Left lung (tissue), 14 donors: ENCODE measurements at places on chromosomes 2 and 18. TPM values are rescaled to one million over a fixed set of nuclear protein-coding genes. Genes with fewer than 3 reads are reported as not detected.

The TIMM21 gene
- 35.1 TPM for total RNA-seq

The COL3A1 gene
- total RNA-seq = 5,576 TPM

The ANKRD29 gene
- total RNA-seq = 23.1 TPM

The CABLES1 gene
- total RNA-seq = 35.4 TPM

The SNED1 gene
- total RNA-seq = 36.4 TPM

The HOXD3 gene
- total RNA-seq = 1.0 TPM

The UGT1A10 gene
- not detected for total RNA-seq

The NFATC1 gene
- total RNA-seq = 17.1 TPM

The RGPD4 gene
- not detected for total RNA-seq

The TXNDC2 gene
- 0.09 TPM for total RNA-seq

The AOX1 gene
- total RNA-seq = 32.4 TPM

The C1QL2 gene
- not detected for total RNA-seq

The SERPINB10 gene
- total RNA-seq = 0.58 TPM

The STRN gene
- 25.4 TPM for total RNA-seq

The KCNE4 gene
- total RNA-seq = 5.9 TPM

The CRYBA2 gene
- not detected for total RNA-seq

The KLHL29 gene
- total RNA-seq = 10.5 TPM

The ITPRID2 gene
- total RNA-seq = 175 TPM

The MOCOS gene
- 5.1 TPM for total RNA-seq

The ITGA4 gene
- 23.5 TPM for total RNA-seq

The CAPN14 gene
- total RNA-seq = 0.26 TPM

The PRSS56 gene
- total RNA-seq = not detected

The BCL2 gene
- total RNA-seq = 8.7 TPM

The ARHGAP28 gene
- total RNA-seq = 16.6 TPM

The CPLX4 gene
- total RNA-seq = not detected

The PROC gene
- 0.50 TPM for total RNA-seq

The DAPL1 gene
- not detected for total RNA-seq

The DYNAP gene
- total RNA-seq = not detected

The ANO7 gene
- total RNA-seq = 1.5 TPM

The PHOSPHO2 gene
- 5.4 TPM for total RNA-seq

The RTP5 gene
- total RNA-seq = not detected
